ENCODE measurements at places on chromosomes 4 and X. TPM values are rescaled to one million over a fixed set of nuclear protein-coding genes. Genes with fewer than 3 reads are reported as not detected.

The KIAA0232 gene
- 40.4 TPM for total RNA-seq

GRCh38 chr4:40848251-40848650, 98.5 kb downstream of the NSUN7 start:
- no peak for DNase-seq

The HSFX2 gene
- not detected for total RNA-seq

DNA sequence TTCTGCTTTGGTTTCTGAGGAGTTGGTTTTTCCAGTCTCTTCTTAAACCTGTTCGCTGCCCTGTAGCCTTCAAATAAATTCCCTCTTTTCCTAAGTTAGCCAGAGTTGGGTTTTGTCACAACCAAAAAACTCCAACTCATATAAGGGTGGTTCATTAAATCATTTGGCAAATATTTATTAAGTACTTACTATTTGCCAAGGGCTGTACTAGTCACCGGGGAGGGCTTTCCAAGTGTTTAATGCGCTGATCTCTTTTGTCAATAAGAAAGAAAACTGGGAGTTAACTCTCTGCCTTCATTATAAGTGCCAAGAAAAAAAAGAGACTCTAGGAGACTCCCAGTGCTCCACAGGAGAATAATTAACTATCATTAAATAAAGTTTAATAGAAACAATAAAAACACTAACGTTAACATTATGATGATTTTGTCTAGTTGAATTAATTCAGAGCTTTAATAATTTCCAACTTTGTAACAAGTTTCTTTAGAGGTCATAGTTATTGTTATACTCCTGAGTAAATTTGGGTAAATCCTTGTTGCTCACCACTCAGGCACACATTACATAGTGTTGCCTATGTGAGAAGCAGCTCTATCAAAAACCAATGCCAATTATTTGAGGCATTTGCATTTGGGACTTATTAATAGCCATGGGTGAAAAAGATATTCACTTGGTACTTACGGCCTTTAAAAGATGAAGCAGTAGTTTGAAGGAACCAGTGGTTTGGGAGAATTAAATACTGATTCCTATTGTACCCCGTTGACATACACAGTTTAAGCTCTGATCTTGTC, 122.5 kb upstream of the TEX13D start:
- DNase-seq: no peak

GRCh38 chr4:8541981-8542715, 38.0 kb upstream of the GPR78 start:
- DNase-seq: no peak

- no peak for DNase-seq
Measured at GRCh38 chr4:126572264-126572663, 1060.5 kb upstream of the INTU start.

The USP27X gene
- 2.4 TPM for total RNA-seq

- peak; percentile 49 for DNase-seq
Measured at GRCh38 chr4:101835121-101835904, 44.8 kb downstream of the BANK1 start.

DNA sequence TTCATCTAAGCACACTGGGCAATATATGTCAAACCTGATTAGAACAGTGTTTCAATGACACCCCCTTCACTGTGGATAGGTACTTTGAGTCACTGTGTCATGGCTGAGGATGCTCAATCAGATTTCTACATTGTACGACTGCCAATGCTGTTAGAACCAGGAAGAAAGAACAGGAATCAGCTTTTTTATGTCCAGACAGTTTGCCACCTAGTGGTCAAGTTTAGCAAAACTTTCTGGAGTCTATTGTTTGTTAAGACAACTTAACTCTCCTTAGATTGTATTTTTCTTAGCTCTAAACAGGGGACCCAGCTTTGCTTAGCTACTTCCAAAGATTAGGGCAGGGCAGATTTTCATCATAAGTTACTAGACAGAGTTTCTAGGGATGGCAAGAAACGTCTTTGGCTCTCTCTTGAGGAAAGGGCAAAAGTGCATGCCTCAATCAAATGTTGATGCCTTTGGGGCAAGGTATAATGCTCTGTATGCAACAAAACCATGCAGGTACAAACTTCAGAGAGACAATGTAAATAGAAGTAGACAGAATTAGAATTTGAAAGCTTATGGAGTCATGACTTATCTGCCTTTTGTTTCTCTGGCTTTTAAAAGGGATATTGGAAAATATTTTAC, 40.5 kb upstream of the BMP3 start:
- no peak for DNase-seq

GRCh38 chr4:8773124-8773931, 98.3 kb downstream of the HMX1 start:
- DNase-seq: no peak

- DNase-seq: no peak
Measured at GRCh38 chr4:176583278-176583677, 209.4 kb downstream of the VEGFC start.

The WDR45 gene
- total RNA-seq: 60.8 TPM

- DNase-seq: no peak
Measured at GRCh38 chr4:169963998-169964397, 62.2 kb downstream of the MFAP3L start.

GRCh38 chr4:136412708-136413107, 1119.6 kb downstream of the PCDH18 start:
- DNase-seq: no peak

The PABPC4L gene
- 2.0 TPM for total RNA-seq

The FGFBP1 gene
- total RNA-seq: not detected

GRCh38 chr4:86367577-86367976, 7.7 kb upstream of the MAPK10 start:
- no peak for DNase-seq

GRCh38 chr4:182549356-182549755, 306.2 kb downstream of the TENM3 start:
- DNase-seq: no peak

DNA sequence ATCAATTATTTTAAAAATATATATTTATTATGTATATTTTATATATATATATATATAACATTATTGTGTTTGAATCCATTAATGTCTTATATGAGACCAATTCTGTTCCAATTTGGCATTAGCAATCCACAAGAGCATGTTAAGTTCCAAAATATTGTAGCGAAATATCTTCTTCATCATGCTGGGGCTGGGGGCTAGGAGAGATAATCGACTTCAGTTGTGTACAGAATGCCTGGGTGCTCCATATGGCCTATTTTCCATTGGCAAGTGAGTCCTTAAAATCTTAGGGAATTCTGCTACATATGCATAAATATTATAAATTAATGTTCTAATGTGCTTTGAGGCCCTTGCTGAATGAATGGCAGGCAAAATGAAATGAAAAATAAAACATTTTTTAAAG, 117.7 kb downstream of the PCDH7 start:
- DNase-seq: no peak

DNA sequence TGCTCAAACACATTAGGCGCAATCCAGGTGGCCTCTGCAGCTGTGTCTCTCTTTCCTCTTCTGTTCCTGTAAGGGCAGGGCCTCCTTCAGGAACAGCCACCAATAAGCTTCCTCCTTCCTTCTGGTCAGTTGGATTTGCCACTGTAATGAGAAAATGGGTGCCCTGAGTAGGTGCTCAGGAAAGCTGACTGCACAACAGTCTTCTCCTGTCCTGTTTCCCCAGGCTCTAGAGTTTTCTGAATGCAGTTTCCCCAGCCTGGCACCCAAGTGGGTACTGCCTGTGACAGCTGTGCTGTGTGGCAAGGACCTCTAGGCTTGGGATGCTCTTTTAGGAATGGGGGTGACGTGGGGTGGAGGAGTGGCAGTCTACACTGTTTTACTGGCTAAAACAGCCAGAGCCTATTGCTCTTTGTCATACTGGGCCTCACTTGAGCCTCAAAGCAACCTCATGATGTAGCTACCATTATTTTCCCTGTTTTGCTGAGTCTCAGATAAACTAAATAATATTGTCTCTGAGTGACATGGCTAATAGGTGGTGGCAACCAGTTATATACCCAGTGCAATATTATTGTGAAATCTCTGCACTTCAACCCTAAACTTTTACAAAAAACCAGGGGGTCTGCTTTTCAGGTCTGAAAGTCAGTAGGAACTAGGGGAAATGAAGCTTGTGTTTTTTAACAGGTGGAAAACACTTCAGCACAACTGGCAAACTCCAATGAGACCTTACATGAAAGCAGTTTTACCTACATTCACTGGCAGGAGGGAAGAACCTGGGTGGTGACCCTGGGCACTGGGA, 1.2 kb downstream of the CXCL2 start:
- no peak for DNase-seq

DNA sequence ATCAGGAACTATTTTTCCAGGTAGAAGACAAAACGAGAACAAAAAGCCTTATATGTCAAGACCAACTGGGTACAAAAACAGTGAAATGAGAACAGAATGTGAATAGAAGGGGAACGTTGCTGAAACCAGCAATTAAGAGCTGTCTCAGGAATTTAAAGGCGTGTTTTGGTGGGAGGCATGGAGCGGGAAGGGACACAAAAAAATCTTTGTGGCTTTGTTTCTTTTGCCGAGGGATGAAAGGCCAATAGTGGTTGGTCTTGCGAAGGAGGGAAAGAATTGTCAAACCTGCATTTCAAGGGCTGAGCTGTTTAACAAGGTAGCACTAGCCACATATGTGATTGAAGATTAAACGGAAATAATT, 103.8 kb downstream of the USP46 start:
- DNase-seq: no peak

GRCh38 chr4:110107866-110108265, 90.5 kb downstream of the ELOVL6 start:
- no peak for DNase-seq

DNA sequence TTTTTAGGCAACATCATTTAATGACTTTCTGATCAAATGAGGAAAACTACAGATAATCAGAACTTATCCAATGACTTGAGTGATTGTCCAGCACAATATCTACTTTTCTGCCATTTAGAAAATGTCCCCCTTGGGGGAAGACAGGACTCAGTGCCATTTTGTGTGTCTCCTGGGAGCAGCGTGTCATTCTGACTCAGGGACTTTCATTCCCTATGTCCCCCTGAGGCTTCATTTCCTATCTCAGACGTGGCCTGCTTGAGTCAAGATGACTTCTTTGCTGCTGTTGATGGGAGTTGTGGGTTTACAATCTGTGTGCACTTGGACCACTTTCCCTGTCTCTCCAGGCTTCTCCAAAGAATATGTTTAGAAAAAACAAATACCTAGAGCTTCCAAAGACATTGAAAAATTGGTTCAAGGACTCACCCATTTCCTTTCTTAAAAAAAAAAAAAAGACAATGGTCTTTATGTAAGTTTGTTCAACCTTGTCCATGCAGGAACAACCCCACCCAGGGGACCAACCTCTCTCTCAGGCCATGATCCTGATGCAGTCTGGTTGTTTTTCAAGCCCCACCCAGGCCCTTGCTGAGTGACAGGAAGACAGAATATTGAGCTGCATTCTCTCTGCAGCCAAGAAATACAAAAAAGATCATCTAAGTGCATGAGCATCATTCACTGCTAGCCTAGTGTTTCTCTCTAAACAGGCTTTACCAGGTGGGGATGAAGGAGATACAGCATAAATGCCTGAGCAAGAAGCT, 34.3 kb upstream of the TMEM154 start:
- DNase-seq: no peak

The P2RY10 gene
- total RNA-seq: 0.39 TPM

GRCh38 chr4:79173186-79173585, 152.7 kb downstream of the NAA11 start:
- no peak for DNase-seq

DNA sequence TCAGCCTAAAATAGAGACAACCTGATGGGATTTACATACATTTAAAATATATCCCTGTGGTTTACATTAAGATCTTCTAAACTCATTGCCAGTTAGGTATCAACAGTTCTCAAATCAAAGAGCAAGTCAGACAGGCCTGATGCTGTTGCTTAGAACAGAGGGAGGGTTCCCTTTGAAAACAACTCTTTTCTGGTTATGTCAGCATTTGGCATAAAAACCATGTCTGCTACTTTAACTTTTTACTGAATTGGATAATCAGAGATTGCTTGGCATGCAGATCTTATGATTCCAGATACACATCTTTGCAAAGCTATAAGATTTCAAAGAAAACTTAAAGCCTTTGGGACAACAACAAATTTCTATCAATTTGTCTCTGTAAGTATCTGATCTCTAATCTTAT, 140.8 kb downstream of the CPE start:
- no peak for DNase-seq

- DNase-seq: no peak
Measured at GRCh38 chr4:76803522-76803921, 94.4 kb downstream of the SOWAHB start.

DNA sequence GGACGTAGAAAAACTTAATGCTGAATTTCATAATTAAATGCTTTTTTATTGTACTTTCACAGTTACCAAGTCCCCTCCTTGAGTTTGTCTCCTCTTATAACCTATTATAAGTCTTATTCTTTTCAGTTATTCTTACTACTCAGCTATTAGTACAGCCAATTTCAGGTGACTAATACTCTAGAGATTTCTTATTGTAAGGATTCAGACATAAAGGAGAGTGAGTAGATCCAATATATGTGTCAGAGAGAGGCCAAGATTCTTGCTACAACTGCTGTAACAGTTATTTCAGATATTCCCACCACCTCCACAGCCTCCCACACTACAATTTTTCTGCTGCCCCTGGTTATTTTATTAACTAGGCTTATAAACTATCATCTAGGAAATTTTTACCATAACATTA, 274.5 kb downstream of the GPAT3 start:
- DNase-seq: no peak

- DNase-seq: no peak
Measured at GRCh38 chr4:4672402-4672801, 130.6 kb upstream of the STX18 start.

- DNase-seq: no peak
Measured at GRCh38 chr4:149166365-149166764, 649.3 kb downstream of the IQCM start.

The SPANXA1 gene
- total RNA-seq: not detected

The SSR4 gene
- 253 TPM for total RNA-seq

DNA sequence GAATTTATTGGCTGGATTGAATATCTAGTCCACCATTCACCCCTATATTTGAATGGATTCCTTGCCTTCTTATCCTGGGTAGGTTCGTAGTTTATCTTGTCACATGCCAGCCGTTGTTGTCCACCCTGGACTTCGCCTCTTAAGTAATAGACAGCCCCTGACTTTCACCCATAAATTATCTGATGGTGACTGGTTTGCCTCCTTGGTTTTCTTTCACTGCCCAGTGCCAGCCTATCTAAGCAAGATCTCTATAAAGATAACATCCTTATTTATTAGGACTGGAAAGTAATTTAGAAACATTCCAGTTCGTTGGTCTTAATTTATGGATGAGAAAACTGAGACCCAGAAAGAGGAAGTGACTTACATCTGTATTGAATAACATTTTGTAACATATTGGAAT, 410.3 kb downstream of the RPA4 start:
- no peak for DNase-seq

DNA sequence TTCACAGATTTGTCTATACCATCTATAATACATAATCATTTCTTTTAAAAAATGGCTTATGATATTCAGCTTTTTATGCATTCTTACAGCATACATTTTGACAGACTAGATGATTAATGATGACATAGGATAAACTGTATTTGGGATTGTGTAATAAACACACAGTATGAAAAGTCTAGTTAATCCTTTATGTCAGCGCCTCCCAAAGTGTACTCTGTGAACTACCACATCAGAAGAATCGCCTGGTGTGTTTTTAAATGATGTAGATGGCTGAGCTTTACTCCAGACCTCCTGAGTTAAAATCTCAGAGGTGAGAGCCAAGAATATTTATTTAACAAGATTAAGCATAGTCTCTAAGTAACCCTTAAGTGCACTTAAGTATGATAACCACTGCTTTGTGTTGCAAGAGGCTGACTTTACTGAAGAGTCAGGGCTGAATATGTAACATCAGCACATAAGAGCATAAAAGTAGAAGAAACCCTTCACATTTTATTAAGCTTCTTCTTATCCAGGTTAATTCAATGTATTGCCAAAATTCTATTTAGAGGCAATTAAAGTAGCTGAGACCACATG, 104.2 kb downstream of the ANK2 start:
- DNase-seq: no peak

GRCh38 chrX:43121637-43122036, 343.7 kb upstream of the PPP1R2C start:
- no peak for DNase-seq

Data from ureter (tissue), 1 donor.